Stimulated activated CD4-positive, alpha-beta T cell treated with anti-CD3 and anti-CD28 coated beads, Interleukin-2, amount 100 ng/mL, for 48 hours (primary cell): ENCODE measurements at places on chromosomes 5 and 9.

GRCh38 chr5:96838201-96839070, 30.7 kb upstream of the ERAP1 start:
- DNase-seq: no peak

DNA sequence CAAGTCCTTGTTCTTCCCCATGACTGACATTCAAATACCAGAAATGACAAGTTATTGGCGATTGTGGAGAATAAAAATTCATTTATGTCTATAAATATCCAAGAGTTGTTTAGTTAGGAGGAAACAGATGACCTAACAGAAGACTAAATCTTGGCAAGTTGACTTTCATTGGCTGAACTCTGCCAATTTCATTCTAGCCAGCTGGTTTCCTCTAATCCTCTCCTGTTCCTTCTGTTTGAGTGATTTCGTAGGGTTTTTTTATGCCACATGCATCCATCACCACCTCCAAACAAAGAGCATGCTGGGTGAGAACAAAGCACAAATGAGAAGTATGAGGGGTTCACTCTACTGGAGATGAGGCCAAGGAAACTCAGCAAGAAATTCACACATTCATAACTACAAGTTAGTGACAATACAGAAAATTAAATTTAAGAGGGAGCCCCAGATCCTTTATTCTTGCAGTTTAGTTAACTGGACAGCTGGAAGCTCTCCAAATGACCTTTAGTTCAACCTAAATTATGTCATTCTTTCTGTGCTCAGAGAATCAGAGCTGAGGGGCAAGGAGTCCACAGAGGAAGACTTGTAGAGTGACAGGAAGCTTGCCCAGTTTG, 932.0 kb downstream of the TLE4 start:
- DNase-seq: no peak

- no peak for DNase-seq
Observed at GRCh38 chr9:36929350-36929675, 104.8 kb downstream of the PAX5 start.

- no peak for DNase-seq
Observed at GRCh38 chr5:154211641-154212390, 21.3 kb downstream of the GALNT10 start.

DNA sequence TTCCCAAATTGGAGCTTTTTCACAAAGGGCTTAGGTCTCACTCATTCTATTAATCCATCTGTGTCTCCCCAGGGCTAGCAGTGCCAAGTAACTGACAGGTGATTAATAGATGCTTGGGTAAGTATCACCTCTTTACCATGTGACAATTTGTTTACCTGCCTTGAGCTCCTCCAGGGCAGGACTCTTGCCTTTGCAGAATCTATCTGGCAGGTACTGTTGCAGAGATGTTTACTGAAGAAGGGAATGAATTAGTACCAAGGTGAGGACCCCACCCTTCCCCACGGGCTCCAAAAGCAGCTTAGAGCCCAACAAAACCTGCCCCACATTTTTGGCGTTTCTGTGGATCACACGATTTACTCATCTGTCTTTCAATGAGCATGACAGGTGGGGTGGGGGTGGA, 698 bp upstream of the TGFBI start:
- no peak for DNase-seq

DNA sequence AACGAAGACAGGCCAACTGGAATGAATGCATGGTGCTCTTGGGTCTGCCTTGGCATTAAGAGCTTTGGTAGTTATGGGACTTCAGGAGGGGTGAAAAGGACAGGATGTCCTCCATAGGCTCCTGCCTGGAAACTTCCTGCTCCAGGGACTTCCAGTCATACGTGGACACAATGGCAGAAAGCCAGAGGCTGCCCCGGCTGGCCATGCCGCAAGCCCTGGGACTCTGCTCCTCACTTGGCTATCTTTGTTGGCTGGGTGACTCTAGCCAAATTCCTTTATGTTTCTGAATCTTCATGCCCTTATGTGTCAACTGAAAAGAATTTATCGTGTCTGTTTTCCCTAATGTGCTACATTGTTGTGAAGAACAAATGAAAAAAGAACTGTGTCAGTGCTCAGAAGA, 136.9 kb downstream of the SIL1 start:
- no peak for DNase-seq

- DNase-seq: no peak
Observed at GRCh38 chr5:146624179-146624578, 108.2 kb upstream of the GPR151 start.

DNA sequence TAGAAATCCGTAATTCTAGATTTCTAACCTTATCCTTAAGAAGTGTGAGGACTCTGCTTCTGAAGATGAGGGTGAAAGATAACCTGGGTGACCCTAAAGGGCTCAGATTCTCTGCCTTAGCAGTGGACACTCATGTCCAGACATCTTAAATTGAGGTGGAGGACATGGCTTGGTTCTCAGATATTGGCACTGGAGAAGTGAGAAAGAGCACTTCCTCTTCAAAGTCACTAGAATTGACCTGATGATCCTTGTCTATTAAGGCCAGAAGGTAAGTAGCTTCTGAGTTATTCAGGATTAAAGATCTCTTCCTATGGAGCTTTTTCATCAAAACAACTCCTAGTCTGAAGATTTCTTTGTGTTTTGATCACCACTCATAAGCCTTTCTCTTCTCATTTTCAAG, 54.8 kb downstream of the C9 start:
- DNase-seq: no peak
